NCI-H1105 (cell line): ENCODE measurements at places on chromosomes 4 and X.

GRCh38 chrX:96224279-96224678 lies 460.4 kb upstream of the DIAPH2 start:
- DNase-seq: no peak

- DNase-seq: peak; percentile 34
These were observed 45.5 kb downstream of the VGLL1 start for GRCh38 chrX:136577552-136577951.

GRCh38 chr4:137748616-137749015 lies 216.3 kb upstream of the PCDH18 start:
- DNase-seq: no peak

DNA sequence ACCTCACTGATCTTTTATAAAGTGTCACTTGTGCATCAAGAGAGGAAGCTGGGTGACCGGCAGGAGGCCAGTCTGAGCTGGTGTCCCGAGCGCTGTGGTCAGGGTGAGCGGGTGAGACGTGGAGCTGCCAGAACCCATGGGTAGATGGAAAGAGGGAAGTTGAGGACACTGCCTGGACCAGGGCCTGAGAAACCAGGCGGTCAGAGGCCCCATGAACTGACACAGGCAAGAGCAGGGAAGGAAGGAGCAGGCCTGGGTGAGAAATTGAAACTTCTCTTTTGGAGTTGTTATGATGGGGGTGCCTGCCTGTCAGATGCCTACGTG lies 192.6 kb downstream of the AFAP1 start:
- no peak for DNase-seq
